ENCODE measurements at places on chromosomes 6 and 20.

- no peak for DNase-seq
These were observed 24.6 kb upstream of the BMP6 start for GRCh38 chr6:7701212-7701834.

DNA sequence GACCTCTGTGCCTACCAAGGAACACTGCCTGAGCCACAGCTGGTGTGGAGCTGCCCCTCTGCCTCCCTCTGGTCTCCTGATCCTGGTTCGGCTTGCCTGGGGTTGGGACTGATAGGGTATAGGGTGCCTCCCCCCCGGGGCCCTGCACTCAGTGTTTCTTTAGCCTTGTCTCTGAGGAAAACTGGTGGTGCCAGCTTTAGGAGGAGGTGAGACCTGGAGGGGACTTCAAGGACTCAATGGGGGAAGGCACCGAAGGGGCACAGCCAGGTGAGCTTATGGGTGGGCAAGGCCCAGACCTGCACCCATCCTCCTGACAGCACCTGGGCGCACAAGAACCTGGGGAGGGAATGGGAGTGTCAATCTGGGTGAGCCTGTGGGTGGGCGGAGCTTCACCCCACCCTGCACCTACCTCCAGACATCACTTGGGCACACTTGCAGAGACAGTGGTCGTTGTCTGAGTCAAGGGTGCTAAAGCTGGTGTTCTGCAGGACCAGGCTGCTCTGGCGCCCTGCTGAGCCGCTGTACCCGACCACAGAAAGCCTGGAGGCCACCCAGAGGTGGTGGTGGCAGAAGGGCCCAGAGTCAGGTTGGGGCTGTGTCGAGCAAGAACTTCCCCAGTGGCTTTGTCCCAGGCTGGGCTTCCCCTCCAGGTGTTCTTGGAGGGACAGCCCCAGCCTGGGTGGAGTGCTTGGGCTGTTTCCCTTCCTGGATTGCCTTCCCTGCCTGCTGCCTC is 40.5 kb downstream of the FAM110A start:
- DNase-seq: no peak

- DNase-seq: no peak
These were observed 52.3 kb downstream of the SOBP start for GRCh38 chr6:107542192-107542668.

DNA sequence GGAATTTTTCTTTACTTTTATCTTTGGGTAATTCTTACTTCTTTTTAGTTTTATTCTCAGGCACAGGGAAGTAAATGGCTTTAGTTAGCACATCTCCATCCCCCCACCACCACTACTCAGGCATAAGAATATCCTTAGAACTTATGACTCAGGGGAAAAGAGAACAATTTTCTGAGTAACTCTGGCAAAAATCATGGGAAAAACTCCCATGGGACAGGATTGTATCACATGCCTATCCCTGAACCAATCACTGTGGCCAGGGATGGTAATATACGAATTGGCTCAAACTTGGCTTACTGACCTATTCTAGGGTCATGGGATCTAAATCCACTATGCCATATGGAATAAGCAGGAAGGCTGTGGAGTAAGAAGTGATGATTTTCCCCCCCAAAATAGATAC is 339.1 kb downstream of the BTBD3 start:
- DNase-seq: no peak

GRCh38 chr6:134809130-134809529 is 140.8 kb downstream of the ALDH8A1 start:
- no peak for DNase-seq

GRCh38 chr6:161265975-161266374 is 7.9 kb downstream of the AGPAT4 start:
- DNase-seq: no peak

DNA sequence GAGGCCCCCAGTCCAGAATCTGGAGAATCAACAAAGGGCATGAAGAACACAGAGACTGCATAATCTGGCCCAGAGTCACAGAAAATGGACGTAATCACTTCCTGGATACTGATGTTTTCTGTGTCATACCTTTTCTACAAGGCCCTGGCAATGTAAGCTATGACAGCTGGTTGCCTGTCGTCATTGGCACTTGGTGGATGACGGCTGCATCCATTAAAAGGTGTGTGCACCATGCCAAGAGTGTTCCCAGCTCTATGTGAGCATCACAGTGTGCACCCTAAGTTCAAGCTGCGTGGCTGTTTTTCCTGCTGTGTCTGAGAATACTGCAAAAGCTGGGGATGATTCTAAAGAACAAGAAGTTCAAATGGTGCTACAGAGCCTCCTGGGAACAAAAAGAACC is 275.2 kb upstream of the CNR1 start:
- DNase-seq: peak; percentile 43

GRCh38 chr20:41017448-41018042 is 11.1 kb upstream of the TOP1 start:
- no peak for DNase-seq

DNA sequence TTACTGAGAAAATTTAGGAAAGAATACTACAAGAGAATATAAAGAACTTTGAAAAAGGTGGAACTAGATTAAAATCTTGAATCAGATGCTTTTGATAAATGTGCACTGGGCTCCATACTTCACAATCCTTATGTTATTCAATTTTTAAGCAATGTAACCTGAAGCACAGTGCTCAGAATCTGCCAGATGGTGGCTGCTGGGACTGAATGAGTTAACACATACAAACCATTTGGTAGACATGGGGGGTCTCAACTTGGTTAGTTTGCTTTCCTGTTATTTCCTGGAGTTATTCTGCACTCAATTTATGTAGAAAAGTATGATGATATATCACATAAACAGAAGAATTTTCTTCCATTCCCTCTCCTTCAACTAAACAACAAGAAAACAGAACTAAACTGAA is 326.5 kb downstream of the RNGTT start:
- no peak for DNase-seq
